ENCODE measurements at places on chromosomes 7 and 10.

DNA sequence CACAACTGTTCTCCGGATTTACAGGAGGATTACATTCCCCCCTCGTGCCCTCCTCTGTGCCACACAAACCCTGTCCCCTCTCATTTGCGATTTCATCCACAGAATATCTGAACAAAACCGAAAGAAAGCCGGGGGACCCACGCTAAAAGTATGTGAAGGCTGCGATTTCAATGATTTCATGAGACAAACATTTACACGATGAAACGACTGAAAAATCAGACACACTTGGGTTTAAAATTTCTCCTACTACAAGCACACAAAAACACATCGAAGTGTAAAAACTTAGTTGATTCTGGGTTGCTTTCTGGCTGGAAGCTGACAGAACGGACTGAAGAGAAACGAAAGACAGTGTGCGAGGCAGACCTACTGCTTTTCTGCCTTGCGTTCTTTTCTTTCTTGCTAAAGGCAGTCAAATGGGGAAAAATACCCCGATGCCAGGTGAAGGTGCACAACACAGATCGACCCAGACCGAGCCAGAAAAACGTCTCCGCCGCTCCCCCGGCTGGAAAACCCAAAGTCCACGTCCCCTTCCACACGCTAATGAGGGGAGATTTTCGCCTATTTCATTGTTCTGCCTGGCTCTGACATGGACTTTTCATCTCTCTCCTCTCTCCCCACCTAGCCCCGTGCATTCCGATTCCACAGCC is 1.2 kb downstream of the HIPK2 start:
- DNase-seq: no peak

DNA sequence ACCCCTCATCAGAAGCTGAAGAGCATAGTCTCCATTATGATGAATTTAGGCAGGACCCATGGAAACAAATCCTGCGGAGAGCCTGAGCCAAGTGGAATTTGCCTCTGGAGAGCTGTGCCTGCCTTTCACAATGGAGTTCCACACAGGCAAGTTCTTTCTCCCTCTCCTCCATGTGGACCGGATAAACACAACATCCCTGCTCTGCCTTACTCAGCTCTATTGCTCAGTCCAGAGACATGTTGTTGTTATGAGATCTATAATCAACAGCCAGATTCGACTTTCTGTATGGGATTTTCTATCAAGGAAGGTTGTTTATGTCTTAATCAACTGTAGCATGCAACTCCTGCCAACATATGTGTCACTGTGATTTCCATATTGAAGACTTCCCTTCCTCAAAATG is 59.5 kb upstream of the ELMO1 start:
- no peak for DNase-seq

DNA sequence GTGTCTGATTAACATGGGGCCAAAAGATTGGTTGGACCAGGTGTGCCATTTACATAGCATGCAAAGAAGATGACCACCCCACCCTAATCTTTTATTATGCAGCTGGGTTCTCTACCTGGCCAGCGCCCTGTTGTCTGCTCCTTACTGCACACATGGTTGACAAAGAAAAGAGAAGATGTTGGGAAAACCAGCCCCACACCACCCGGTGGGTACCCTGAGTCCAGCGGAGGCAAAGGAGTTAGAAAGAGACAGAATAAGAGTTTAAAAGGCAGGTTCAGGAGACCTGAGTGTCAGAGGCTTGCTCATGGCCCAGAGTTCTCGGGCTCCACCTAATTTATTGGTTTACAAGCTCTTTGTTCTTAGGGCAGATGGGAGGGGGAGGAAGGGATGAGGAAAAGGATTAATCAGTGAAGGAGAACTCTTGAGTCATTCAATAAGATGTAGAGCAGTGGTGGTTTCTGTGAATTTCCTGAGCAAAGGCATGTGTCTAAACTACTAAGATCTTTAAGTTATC is 24.1 kb upstream of the ABCA13 start:
- no peak for DNase-seq

GRCh38 chr10:78176320-78177317 is 143.0 kb downstream of the RPS24 start:
- DNase-seq: no peak

GRCh38 chr7:147022056-147022455 is 905.5 kb downstream of the CNTNAP2 start:
- no peak for DNase-seq

DNA sequence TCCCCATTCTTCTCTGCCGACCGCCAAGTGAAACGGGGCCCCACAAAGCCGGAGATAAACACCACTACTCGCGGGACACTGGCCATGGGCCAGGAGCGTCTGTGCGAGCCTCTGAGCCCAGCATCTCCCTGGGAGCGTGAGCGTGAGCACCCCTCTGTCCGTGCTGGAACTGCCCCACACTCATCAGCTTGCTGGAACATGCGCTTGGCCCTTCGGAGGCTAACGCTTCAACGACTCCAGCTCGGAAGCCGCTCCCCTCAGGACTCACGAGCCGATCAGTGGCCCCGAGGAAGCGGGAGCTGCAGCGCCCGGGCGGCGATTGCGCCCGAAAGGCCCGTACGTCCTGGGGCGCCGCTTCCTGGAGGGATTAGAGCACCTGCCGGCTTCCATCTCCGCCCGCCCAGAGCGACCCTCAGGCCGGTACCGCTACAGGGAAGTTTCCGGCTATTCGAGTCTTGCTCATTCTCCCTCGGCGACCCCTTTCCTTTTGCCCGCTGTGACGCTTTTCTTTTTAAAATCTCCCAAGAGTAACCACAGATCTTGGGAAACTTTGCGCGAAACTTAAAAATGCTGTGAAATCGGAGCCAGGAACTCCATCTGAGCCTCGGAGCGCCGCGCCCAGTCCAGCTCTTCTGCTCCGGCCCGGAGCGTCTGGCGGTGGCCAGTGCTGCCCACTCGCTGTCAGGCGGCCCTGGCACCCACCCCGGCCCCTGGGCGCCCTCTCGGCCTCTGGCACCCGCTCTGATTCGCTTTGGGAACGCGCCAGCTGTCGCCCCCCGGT is 1.0 kb downstream of the TLL2 start:
- DNase-seq: no peak

GRCh38 chr10:113939212-113939860 is 84.9 kb downstream of the NHLRC2 start:
- no peak for DNase-seq

DNA sequence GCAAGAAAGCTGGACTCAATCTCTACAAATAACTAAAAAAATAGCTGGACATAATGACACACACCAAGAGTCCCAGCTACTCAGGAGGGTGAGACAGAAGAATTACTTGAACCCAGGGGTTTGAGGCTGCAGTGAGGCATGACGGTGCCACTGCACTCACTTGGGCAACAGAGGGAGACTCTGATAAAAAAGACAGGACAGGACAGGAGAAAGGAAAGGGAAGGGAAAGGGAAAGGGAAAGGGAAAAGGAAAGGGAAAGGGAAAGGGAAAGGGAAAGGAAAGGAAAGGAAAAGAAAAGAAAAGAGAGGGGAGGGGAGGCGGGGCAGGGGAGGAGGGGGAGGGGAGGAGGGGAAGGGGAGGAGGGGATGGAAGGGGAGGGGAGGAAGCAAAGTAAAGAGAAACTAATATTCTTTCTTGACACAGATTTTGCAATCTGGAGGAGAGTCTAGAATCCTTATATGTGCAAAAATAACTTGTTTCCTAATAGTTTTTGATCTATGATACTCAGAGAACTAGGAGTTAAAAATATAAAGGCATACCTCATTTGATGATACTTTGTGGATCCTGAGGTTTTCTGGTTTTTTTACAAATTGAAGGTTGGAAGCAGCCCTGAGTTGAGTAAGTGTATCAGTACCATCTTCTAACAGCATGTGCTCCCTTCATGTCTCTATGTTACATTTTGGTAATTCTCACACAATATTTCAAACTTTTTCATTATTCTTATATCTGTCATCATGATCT is 8.0 kb downstream of the SAR1A start:
- DNase-seq: no peak

GRCh38 chr7:66576646-66577045 is 52.0 kb upstream of the KCTD7 start:
- DNase-seq: no peak

GRCh38 chr10:13206546-13207443 is 27.4 kb downstream of the UCMA start:
- DNase-seq: no peak

GRCh38 chr10:119159332-119159731 is 6.2 kb downstream of the SFXN4 start:
- DNase-seq: no peak

- DNase-seq: no peak
Observed at GRCh38 chr10:124650820-124651401, 93.3 kb downstream of the FAM53B start.

DNA sequence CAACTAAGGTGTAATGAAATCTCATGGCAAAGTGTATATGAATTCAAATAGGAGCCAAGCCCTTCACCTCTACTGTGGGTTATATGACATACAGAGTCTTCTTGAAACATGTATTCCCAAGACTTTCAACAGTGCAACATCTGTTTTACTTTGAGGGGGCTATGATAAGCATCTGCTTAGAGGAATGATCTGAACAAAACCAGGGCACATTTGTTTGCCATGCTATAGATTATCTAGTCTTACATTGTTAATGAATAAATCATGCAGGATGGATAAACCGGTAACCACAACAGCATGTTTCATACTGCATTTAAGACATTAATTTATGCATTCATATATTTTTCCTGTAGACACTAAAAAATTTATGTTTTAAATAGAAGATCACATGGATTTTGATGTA is 1021.9 kb downstream of the LRMDA start:
- DNase-seq: no peak

GRCh38 chr10:71326464-71326881 is 7.4 kb downstream of the SLC29A3 start:
- peak; percentile 48 for DNase-seq

GRCh38 chr7:41907444-41907843 is 204.6 kb upstream of the INHBA start:
- DNase-seq: no peak

GRCh38 chr7:89554209-89554608 is 600.1 kb upstream of the STEAP1 start:
- DNase-seq: no peak

- no peak for DNase-seq
Observed at GRCh38 chr10:14355750-14356149, 25.0 kb upstream of the FRMD4A start.

DNA sequence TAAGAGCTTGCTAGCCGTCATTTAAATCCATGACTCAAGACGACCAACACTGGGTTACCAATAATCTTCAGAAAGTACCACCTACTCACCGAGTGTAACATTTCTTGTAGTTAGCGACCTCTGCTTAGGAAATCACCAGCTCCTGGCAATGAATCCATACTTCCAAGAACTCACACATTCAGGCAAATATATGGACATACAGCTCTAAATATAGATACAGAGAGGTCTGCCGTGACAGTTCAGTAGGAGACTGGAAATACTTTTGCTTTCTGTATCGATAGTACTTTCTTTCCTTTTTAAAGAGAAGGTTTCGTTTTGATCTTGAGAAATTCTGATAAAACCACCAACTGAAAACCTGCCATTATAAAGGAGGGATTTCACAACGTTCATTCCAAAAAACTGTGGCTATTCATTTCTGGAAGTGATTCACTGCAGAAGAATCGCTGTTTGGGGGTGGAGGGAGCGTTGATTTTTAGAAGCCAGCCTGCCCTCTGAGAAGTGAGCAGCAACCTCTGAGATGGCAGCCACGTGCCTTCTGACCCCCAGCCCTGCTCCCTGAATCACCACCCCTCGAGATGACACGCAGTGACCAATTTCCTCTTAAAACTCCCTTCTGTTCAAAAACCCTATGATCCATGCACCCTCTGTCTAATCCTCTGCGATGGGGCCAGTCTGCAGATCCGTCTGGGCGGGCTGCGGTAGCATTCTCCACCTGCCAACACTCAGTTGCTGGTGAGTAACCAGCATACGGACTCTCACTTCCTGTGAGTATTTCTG is 179.0 kb upstream of the KLF14 start:
- no peak for DNase-seq

- no peak for DNase-seq
Observed at GRCh38 chr10:92112462-92112861, 178.4 kb downstream of the CPEB3 start.

DNA sequence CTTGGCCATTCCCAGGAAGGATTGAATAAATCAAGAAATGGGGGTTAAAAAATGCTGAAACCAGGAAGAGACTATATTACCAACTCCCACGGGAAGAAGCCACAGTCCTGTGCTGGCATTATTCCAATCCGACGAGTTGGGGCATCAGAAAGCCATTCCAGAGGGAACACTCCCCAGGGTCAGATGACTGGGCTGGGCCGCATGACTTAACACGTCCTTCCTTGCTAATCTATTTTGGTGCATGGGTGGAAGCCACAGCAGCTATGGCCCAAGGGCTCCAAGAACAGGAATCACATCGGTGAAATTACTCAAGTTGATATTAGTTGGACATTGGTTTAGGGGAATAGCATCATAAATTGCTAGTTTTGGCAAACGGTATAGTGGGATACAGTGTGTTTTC is 592.9 kb upstream of the NRP1 start:
- DNase-seq: no peak

- peak; percentile 45 for DNase-seq
Observed at GRCh38 chr7:106947244-106947728, 82.2 kb downstream of the PIK3CG start.

GRCh38 chr7:2387897-2388636 is 15.3 kb upstream of the CHST12 start:
- no peak for DNase-seq

- no peak for DNase-seq
Observed at GRCh38 chr10:62653254-62653653, 151.3 kb upstream of the ADO start.

DNA sequence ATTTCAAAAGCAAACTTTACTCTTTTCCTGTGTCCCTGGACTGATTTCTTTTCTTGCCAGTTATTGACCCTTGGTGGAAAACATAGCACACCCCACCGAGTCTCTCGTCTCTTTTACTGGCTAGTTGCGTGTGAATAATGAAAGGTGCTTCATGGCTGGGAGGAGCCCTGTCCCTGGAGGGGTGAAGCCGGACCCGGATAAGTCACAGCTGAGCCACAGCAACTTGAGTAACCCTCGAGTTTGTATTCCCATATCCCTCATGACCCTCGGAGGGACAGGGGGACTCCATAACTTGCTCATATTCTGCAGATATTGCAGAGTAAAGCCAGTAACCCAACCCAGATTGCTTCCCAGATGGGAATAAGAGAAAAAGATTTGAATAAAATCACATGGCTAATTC is 147.5 kb upstream of the FRMD4A start:
- no peak for DNase-seq

GRCh38 chr7:18140943-18141342 is 113.3 kb upstream of the PRPS1L1 start:
- DNase-seq: no peak

- DNase-seq: no peak
Observed at GRCh38 chr7:1906087-1906830, 236.2 kb downstream of the ELFN1 start.

- no peak for DNase-seq
Observed at GRCh38 chr7:108234281-108234680, 104.1 kb upstream of the LAMB4 start.

Data from NCI-H2081 treated with DMSO at 0.1 percent for 48 hours (cell line).